ENCODE measurements at places on chromosomes 3 and 15. TPM values are rescaled to one million over a fixed set of nuclear protein-coding genes. Genes with fewer than 3 reads are reported as not detected.

Gene TM6SF1
- 4.9 TPM for polyA plus RNA-seq

Gene BFSP2
- polyA plus RNA-seq, result not detected

Gene GUCA1C
- polyA plus RNA-seq, result 0.38 TPM

Gene EHD4
- 13.7 TPM for polyA plus RNA-seq

- DNase-seq, result no peak
Measured at GRCh38 chr3:14814411-14814871, 4.3 kb upstream of the FGD5 start.

DNA sequence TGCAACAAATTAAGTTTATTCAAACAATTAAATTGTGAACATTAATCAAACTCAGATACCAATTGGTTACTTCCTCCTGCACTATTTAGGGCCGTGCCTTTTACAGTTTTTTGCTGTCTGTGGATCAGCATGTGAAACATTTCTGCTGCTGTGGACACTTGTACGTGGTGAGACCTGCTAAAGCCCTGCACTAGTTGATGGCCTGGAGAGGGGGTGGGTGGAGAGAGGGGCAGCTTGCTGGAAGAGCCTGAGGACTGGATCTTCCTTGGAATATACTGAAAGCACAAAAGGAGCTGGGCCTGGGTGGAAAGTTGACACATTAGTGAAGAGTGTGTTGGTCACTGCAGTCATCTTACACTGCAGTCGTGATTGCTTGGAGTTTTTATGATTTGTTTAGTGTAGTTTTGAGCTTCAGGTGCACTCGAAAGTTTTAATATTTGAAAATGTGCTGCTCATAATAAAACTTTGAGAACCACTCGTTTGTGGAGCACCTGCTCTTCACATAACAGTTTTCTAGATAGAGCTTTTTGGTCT is 11.4 kb downstream of the PLCL2 start:
- DNase-seq, result no peak

- DNase-seq, result no peak
Measured at GRCh38 chr15:78411061-78411460, 27.0 kb upstream of the IREB2 start.

DNA sequence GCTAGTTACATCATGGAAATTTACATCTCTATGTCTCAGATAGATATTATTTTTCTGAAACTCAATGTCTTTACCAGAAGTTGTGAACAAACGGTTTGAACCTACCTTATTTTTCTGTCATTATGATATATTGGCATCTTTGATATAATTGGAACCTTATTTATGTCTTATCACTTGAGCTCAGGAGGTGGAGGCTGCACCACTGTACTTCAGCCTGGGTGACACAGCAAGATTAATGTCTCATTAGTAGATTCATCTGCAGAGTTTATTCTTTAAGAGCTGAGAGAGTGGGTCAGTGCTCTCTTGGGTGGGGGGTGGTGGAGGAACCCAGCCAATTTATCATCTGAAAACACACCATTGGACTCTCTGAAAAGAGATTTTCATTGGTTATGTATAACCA is 21.4 kb downstream of the SCG3 start:
- DNase-seq, result no peak

GRCh38 chr3:151276687-151277042 is 1.7 kb downstream of the P2RY14 start:
- DNase-seq, result no peak

DNA sequence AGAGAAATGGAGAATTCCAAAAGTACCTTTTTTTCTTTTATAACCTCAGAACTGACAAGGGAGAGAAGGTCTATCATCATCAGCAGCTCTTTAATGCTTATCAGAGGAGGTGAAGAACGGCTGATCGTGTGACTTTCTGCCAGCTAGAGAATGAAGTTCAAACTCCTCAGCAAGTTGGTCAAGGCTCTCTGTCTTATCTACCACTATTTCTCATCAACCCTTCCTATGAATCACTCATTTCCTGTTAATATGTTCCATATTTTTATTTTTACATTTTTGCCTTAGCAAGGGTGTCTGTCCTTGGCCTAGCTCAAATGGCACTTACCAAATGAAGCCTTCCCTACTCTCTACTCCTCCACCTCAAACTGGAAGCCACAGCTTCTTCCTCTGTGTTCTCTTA is 73.1 kb upstream of the TSPAN3 start:
- no peak for DNase-seq

GRCh38 chr15:27495963-27496459 is 525.0 kb downstream of the GABRG3 start:
- DNase-seq, result no peak

- no peak for DNase-seq
Measured at GRCh38 chr15:57945616-57946015, 119.9 kb downstream of the ALDH1A2 start.

All from ovary (tissue), 10 donors.